T1000 (cell line): ENCODE measurements at places on chromosomes 6 and 20.

- DNase-seq: no peak
Observed at GRCh38 chr6:113401231-113401630, 455.9 kb upstream of the MARCKS start.

- DNase-seq: no peak
Observed at GRCh38 chr6:85252552-85252951, 197.3 kb upstream of the NT5E start.

DNA sequence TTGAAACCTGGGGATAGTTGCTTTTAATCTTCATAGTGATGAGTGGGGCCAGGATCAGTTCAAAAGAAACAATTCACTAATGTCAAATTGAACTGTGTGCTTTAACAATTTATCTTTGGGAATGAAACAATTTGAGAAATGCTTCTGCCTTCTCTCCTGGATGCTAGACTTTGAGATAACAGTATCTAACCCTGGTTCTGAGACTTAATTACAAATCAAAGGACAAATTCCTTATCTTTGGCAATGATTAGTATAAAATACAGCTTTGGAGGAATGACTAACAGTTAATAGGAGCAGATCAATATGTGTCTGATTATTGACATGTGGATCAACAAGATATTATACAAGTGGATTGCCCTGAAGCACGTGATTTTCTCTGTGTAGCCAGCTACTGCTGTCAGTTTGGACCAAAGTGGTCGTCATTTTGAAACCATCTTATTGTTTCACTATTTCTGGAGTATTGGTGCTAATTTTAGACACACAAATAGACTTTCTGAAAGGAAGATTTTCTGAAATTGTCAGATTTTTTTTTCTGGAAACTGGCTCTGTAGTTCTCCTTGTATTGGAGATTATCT, 6.2 kb upstream of the FLRT3 start:
- no peak for DNase-seq

DNA sequence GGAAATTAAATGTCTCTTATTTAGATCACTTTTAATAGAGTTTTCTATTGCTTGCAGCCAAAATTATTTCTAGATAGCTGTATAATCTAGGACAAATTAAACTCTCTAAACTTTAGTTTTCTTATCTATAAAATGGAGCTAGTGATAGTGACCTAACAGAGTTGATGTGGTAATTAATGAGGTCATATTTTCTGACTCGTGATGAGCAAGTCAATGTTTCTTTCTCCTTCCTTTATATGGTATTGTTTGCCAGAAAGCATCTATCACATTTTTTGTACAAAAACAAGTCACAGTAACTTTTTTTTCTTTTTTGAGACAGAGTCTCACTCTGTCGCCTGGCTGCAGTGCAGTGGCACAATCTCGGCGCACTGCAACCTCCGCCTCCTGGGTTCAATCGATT, 267.7 kb downstream of the FARS2 start:
- DNase-seq: no peak

DNA sequence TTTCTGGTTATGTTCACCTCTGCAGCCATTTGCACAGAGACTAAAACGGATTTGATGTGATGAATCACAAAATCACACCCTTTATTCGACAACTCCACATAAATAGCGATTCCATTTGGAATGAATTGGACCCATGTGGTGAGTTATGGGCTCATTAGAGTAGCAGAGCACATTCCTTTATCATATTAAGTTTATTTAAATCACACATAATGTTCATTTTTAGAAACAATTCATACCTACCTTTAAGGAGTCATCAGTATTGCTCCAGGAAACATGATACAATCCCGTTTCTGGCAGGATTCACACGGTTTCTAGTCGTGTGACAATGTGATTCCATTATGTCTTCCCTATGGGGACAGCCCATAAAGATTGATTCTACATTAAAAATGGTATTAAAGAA, 303.5 kb downstream of the CDH4 start:
- no peak for DNase-seq

- DNase-seq: no peak
Observed at GRCh38 chr6:434051-434705, 42.6 kb downstream of the IRF4 start.

GRCh38 chr6:154637392-154637791, 95.8 kb upstream of the SCAF8 start:
- no peak for DNase-seq

- no peak for DNase-seq
Observed at GRCh38 chr6:21915707-21916260, 322.2 kb downstream of the SOX4 start.

DNA sequence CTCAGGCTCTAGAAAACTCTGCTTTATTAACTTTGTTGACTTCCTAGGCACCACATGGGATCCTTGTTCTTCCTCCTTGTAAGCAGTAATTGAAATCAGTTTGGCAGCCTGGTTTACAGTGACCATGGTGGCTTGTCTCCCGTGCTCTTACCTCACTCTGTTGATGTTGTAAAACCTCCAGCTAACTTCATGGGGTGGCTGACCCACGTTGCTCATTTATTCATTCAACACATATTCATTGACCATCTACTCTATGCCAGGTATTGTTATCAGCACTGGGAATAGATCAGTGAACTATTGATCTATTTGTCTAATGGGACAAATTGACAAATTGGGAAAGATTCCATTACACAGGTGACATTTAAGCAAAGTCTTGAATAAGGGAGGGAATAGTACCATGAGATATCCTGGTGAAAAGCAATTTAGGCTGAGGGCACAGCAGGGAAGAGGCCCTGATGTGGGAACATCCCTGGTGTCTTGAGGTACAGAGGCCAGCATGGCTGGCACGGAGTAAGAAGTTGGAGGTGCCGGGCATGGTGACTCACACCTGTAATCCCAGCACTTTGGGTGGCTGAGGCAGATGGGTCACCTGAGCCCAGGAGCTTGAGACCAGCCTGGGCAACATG, 19.1 kb downstream of the ESR1 start:
- no peak for DNase-seq

DNA sequence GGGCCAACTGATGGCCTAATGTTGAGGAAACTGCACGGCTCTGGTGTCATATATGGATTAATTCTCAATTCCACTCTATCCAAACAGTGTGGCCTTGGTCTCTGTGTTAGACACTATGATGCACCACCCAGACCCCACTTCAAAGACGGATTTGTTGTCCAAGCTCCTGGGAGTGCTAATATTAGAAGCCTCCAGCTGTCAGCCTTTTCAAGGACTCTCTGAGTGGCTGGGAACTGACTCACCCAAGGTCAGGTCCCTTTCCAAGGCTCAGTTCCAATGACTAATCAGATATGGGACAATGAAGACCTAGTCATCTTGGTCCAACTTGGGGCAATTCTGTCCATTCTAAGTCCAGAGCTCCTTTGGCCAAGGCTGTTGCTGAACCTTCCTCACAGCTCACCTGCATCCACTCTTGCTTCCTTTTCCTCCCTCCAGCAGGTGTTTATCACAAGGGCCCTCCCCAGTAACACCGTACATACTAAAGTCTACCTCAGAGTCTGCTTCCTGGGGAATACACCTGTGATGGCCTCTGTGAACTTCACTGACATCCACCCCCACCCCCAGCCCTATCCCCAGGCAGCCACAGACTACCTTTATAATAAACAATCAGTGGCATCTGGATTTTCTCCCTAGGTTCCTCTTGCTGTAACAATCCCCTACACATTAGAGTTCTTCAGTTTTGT, 7.2 kb upstream of the IL20RA start:
- DNase-seq: no peak

DNA sequence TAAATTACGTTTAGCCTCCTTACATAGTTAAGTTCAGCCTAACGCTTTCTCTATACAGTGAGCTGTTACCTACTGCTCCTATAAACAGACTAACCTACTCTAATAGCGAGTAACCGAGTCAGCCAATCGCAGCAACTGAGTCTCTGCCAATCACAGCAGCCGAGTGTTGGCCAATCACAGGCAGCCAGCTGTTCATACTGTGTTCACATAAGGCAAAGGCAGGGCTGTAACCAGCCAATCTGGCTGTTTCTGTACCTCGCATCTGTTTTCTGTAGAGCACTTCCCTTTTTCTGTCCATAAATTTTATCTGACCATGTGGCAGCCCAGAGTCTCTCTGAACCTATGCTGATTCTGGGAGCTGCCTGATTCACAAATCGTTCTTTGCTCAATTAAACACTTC, 263.9 kb upstream of the JARID2 start:
- no peak for DNase-seq

DNA sequence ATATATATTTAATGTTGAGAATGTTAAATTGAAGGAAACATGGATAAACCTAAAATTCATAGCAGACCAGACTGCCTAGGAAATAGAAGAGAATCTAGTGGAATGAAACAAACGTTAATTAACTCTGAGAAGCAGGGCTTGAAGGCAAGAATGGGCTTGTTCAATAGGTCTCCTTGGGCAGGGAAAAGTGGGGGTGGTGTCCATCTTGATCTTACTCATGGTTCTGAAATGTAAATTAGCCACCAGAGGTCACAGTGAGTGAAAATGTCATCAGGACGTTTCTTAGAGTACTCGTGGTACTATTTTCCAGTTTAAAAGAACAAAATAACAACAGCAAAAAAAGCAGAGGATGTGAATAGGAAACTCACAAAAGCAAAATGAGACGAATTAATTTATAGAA, 66.8 kb upstream of the BTBD3 start:
- no peak for DNase-seq

DNA sequence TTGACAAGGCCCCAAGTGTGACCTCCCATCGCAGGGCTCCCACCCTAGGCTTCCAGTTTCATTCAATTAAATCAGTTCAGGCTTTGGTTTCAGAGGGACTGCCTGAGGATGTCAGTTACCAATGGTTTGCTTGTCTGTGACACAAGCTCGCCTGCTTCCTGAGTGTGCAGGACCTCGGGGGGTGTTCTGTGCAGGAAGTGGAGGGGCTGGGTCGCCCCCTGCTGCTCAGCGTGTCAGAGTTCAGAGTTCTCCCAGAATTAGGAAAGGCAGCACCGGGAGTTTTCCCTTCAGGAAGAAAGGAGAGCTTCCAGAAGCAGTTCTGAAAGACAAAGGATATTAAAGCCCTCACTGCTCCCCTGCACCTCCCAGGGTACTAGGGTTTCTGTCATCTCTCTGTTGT, 50.8 kb upstream of the TGM3 start:
- DNase-seq: no peak

DNA sequence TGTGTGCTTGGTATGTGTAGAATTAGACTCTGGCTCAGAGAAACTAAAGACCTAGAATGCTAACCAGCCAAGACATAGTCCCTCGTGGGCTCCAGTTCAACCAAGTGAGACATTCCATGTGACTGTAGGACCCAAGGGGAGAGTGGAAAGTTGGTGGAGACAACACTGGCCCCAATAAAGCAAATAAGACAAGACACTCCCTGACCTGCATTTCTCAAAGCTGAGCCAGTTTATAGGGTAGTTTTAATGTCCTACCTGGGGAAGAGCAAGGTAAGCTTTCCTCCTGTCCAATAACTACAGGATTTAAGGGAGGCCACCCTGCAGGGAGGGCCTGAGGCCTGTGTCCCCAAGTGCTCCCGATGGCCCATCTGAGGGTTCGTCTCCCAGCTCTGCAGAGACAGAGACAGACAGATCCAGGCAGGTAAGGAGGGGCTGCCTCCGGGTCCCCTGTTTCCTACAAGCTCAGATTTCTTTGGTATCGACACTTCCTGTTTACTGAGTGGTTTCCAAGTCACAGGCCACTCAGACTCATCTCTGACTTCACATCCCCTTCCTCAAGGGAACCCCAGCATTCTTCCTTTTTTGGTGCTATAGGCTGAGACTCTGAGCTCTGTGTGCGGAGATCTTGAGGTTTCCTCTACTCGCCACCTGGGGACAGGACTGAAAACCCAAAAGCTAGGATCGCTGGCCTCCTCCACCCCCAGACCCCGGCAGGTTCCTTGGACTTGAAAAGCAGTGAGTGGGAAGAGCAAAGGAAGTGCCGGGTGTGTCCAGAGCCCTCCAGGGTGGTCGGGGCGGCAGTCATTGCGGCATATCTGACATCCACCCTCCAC, 92.4 kb downstream of the PRND start:
- no peak for DNase-seq

DNA sequence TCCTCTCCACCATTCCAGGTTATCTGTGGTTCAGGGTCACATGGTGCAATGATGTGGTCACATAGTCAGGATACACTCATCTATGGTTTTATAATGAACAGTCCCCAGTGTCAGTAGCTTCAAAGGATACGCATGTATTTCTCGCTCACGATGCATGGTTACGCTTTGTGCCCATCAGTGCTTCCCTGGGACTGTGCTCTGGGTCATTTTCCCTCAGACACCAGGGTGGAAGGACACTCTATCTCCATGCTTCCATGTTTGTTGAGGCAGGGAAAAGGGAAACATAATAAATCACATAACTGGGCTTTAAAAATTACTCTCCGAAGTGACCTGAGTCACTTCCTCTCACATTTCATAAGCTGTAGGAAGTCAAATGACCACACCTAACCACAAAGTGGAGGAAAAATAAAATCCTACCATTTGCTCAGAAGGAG, 394.8 kb upstream of the NOX3 start:
- DNase-seq: no peak

DNA sequence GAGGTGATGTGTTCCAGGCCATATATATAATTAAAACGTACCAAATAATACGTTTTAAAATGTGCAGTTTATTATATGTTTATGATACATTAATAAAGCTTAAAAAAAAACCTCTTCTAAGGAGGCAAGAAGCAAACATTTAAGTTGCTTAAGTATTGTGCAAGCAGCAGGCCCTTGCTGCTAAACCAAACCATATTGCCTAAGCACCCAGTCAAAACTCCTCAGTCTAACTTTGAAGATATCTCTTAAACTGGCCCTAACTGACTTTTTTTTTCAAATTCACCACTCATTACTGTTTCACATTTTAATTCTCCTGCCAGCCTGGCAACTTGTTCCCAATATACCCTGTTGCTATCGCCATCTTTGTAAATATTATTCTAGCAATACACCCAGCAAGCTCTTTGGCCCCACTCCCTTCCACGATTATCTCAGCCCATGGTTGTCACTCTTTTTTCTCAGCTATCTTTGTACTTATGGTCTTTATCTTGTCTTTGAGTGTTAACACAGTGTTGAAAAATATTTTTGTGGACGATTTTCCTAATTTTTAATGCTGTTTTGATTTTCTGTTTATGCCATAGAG, 60.9 kb downstream of the C6orf58 start:
- no peak for DNase-seq

- DNase-seq: peak; percentile 31
Observed at GRCh38 chr6:137811121-137811915, 55.7 kb upstream of the TNFAIP3 start.

DNA sequence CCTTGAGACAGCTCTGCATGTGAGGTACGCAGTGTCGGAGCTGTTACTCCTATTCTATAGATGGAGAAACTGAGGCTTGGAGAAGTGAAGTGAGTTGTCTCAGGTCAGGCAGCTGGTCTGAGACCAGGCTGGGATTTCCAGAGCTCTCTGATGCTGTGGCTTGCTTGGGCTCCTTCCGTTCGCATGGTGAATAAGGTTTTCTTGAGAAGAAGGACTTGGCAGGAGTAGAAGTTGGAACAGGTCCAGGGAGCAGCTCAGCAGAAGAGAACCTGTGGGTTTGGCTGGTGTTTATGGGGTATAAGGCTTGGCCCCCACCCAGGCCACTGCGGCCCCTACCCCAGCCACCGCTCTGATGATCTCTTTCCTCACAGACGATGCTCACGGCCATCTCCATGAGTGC, 7.4 kb downstream of the SLC12A5 start:
- DNase-seq: no peak
